ENCODE measurements at places on chromosomes 13 and 19. TPM values are rescaled to one million over a fixed set of nuclear protein-coding genes. Genes with fewer than 3 reads are reported as not detected.

TINCR gene
- polyA plus RNA-seq: 0.63 TPM

CGB1 gene
- polyA plus RNA-seq: not detected

CD320 gene
- polyA plus RNA-seq: 27.0 TPM

ZNF254 gene
- 38.3 TPM for polyA plus RNA-seq

ZNF565 gene
- polyA plus RNA-seq: 8.1 TPM

FFAR3 gene
- 0.15 TPM for polyA plus RNA-seq

PSG11 gene
- not detected for polyA plus RNA-seq

DNA sequence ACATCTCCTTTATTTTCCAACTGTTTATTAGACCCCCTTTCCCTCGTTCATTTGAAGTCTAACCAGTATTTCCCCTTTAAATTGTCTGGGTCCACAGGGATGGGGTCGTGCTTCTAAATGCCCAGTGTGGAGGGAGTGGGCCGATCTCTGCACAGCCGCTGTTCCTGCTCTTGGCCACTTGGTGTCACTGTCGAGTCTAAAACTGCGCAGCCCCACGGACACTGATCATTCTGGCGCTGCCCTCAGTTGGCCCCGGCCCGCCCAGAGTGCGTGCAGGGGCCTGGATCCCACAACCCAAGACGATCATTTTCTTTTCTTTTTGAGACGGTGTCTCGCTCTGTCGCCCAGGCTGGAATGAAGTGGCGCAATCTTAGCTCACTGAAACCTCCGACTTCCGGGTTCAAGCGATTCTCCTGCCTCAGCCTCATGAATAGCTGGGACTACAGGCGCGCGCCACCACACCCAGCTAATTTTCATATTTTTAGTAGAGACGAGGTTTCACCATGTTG lies 12.0 kb downstream of the WDR88 start:
- peak; percentile 39 for DNase-seq

- DNase-seq: no peak
These were observed 214.7 kb downstream of the VWA8 start for GRCh38 chr13:41746259-41746658.

DNA sequence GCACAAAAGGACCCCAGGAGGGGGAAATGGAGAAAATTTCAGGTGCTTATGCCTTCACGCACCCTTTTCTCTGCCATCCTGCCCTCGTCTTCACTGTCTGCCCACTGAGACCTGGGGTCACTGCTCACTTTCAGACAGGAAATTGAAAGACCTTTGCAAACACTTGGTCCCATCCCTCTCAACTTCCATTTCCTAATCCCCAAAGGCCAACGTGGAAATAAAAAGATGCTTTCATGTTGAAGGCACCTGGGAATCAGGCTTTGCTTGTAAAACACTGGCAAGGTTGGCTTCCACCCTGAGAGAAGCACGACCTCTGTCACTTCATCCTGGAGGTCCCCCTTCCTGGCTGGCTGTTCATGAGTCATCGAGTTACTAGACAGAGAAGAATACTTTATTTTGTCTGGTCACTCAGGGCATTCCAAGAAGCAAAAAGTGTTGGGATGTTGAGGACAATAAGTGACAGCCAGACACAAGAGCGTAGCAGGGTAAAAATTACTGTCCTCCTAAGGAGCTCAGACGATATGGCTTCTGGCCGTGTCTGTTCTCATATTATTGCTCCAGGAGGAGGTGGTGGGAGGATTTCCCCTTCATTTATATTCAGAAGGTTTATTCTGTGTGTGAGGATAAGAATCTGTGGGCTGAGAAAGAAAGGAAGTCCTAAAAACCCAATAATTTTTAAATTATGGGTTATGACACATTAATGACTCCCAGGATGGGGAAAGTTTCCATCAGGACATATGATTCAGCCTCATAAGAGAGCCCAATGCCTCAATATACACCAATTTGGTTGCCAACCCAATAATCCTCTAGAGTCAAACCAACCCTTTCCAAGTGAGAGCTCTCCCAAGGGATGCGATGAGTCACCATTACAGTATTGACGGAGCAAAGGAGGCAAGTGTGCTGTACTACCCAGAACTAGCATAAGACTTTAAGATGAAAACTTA lies 409.0 kb downstream of the COG6 start:
- DNase-seq: no peak

DNA sequence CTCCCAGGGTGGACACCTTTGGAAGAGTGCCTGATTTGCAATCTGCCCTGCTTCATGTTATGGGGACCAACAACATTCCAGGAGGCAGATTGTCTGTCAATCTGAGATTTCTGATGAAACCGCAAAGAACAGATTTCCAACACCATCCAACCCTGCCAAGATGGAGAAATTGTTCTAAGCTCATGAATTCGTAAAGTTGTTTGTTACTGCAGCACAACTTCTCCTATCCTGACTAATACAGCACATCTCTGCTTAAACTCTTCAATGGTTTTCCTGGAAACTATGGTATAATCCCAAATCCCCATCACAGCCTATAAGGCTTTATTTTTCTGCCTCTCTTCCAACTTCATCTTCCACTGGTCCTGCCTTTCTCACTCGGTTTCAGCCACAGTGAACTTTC lies 210.3 kb upstream of the TSHZ3 start:
- no peak for DNase-seq

GRCh38 chr13:111203736-111204389 lies 88.8 kb downstream of the ARHGEF7 start:
- DNase-seq: no peak

- no peak for DNase-seq
These were observed 103.1 kb upstream of the RNF113B start for GRCh38 chr13:98280176-98280510.

DNA sequence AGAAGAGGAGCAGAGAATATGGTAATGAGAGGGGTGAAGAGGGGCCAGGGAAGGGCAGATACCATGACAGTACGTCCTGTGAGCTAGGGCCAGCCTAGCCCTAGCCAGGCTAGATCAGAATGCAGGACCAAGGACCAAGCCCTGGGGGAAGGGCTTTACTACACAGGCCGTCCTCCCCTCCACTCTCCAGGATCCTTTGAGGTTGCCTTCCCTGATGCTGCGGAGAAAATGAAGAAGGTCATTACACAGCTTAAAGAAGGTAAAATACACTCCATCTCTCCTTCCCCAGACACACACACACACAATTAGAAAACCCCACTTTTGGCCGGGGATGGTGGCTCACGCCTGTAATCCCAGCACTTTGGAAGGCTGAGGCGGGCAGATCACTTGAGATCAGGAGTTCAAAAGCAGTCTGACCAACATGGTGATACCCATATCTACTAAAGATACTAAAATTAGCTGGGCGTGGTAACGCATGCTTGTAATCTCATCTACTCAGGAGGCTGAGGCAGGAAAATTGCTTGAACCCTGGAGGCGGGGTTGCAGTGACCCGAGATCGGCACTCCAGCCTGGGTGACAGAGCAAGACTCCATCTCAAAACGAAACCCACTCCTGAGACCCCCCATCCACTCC lies 8.5 kb downstream of the SPACA6 start:
- no peak for DNase-seq

DNA sequence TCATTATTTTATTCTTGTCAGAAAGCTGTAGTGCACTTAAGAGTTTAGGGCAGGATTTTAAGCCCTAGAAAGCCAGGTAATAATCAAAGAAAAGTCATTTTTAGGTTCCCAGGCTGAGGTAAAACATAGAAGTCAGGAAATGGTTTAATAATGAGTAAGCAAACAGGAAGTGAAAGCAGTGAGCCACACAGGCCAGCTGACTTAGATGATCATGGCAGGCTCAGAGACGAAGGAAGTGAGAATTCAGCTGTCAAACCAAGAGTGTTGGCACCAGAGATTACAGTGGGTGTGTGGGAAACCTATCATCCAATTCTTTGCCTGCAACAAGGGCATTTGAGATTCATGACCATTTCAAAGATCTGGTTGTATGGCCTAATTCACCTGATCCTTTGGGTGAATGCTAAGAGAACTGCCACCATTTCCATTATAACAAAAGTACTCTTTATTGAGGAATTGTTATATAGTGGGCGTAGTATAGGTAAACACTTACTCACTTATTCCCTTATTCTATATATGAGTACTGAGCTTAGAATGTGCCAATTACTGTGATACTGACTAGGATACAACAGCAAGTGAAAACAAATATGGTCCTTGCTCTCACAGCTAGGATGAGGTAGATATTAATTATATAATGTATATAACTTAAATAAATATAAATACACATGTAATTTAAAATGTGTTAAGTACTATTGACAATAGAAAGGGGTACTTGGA lies 103.7 kb upstream of the EDNRB start:
- DNase-seq: no peak

- no peak for DNase-seq
These were observed 77.8 kb downstream of the ITGBL1 start for GRCh38 chr13:101530293-101530692.

- no peak for DNase-seq
These were observed 36.4 kb downstream of the PSG11 start for GRCh38 chr19:42989851-42990250.

DNA sequence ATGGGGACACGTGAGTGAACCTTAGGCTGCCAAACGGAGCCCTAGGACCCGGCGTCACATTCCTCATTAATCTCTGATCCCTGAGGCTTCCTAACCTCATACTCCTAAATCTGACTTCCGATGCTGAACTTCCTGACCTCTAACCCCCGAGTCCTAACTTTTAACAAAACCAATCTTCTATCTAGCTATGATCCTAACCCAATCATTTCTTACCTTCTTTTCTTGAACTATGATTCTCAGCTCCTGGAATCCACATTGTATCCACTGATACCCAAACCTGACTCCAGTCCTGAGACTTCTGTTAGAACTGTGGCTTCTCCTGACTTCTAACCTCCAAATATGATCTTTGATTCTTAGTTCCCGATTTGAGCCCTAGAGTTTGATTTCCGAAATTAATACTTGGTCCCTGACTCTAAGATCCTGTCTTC lies 447 bp downstream of the NFKBIB start:
- no peak for DNase-seq

DNA sequence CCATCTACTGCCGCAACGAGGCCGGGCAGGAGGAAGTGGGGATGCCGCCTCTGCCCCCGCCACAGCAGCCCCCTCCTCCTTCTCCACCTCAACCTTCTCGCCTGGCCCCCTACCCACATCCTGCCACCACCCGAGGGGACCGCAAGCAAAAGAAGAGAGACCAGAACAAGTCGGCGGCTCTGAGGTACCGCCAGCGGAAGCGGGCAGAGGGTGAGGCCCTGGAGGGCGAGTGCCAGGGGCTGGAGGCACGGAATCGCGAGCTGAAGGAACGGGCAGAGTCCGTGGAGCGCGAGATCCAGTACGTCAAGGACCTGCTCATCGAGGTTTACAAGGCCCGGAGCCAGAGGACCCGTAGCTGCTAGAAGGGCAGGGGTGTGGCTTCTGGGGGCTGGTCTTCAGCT lies 3.4 kb upstream of the NUP62 start:
- no peak for DNase-seq

GRCh38 chr19:3612901-3613741 lies 6.4 kb upstream of the TBXA2R start:
- no peak for DNase-seq

- DNase-seq: no peak
These were observed 3.0 kb downstream of the KLF12 start for GRCh38 chr13:74131227-74131626.

DNA sequence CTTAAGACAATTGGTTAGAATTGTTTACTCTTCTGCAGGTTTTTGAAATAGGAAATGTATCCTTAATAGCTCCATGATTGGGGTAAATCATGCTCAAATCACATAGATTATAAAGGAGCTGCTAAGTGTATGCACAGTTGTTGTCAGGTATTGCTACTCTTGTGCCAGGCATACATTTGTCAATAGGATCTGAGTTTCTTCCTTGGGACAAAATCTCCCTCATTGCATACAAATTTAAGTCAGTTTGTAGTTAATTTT lies 109.3 kb upstream of the MLNR start:
- no peak for DNase-seq

DNA sequence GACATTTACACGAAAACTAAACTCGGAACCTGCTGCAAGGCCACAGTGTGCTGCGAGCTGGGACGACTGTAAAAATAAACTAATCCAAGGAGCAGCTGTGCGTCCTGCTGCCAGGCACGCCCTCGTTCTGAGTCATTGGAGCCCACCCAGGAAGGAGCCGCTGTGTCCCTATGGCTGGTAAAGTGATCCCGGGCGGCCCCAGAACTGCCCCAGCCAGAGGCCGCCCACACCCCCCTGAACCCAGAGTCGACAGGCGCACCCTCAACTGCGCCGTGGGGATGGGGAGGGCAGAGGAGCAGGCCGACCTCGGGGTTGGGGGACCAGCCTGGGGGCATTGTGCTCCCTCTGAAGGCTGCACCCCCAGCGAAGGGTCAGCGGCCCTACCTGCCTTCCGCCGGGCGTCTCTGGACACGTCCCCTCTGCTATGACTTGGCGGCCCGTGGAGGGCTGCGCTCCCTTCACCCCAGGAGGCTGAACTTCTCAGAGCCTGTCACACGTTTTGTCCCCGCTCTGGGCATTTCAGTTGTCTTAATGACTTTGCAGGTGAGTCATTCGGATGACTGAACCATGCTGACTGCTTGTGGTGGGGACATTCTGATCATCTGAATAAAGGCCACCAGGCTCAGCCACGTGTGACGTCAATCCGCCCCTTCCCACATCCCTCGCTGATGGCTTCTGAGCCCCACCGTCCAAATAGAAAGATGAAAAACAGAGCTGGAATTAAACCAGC lies 42.7 kb downstream of the ADPRHL1 start:
- peak; percentile 68 for DNase-seq

DNA sequence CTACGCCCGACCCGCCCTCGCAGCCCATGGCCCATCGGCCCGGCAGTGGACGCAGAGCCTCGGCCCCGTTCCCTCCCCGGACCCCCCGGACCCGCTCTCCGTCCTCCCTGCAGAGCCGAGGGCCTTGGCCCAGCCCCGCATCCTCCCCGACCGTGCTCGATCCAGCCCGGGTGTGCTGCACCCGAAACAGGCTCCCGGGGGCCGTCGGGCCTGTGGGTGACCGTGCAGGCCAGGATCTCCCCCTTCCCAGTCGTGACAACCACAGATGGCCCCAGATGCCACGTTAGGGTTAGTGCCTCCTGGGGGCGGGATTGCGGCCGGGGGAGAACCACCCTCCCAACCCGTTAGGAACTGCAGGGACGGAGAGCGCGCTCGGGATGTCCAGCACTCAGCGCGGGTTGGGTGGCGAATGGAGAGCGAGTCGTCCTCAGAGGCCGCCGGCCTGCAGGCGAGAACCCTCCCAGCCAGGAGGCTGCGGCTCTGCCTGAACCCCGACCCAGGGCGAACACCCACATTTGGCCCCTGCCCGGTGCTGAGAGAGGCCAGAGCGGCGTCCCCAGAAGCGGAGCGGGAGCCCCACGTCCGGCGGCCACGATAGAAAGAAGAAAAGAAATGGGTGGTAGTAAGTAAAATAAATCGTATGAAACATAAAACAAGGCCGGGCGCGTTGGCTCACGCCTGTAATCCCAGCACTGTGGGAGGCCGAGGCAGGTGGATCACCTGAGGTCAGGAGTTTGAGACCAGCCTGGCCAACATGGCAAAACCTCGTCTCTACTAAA lies 6.7 kb upstream of the MADCAM1 start:
- no peak for DNase-seq

GRCh38 chr13:98214707-98215106 lies 37.6 kb upstream of the RNF113B start:
- no peak for DNase-seq

GRCh38 chr19:5561559-5561958 lies 6.2 kb downstream of the TINCR start:
- DNase-seq: no peak
